ENCODE measurements at places on chromosomes 11 and 22.

DNA sequence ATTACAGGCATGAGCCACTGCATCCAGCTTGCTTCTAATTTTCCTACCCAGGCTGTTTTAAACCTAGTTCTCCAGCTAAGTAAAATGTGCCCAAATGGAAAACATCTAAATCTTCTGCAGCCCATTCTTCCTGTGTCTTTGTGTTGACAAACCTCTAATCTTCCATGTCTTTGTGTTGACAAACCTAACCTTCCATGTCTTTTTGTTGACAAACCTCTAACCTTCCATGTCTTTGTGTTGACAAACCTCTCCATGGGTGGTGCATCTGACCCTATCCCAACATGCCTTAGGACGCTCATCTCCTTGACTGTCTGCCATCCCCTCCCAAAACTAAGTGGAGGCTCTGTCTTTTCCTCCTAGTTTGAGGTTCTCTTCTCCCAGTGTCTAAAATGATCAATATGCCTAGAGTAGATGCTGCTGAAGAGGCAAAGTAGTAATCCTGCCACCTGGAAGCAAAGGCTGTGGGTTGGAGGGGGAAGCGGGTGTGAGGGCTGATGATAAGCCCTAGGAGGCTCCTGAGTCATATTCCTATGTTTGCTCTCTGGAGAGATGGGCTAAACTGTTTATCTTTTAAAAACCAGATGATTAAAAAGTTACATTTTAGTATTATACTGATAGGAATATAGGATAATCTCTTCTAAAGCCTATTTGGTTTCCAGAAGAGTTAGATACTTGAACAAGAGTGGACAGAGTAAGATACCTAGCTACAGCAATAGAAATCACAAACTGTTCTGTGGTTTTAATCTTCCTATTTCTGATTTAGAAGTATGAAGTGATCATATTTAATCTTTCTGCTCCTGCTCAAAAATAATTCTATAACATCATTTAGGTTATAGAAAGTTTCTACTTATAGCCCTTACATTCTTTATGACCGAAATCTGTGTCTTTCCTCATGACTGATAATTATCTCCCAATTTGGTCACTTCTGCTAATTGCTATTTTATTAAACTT lies 7.9 kb downstream of the FEN1 start:
- no peak for DNase-seq

GRCh38 chr22:41876275-41876674 lies 38.6 kb downstream of the SHISA8 start:
- no peak for DNase-seq

- no peak for DNase-seq
Measured at GRCh38 chr11:65879617-65880016, at the start of gene CTSW. CTSW (plus strand) TSS chr11:65879837; CDS start chr11:65879855, 18 bp downstream.

DNA sequence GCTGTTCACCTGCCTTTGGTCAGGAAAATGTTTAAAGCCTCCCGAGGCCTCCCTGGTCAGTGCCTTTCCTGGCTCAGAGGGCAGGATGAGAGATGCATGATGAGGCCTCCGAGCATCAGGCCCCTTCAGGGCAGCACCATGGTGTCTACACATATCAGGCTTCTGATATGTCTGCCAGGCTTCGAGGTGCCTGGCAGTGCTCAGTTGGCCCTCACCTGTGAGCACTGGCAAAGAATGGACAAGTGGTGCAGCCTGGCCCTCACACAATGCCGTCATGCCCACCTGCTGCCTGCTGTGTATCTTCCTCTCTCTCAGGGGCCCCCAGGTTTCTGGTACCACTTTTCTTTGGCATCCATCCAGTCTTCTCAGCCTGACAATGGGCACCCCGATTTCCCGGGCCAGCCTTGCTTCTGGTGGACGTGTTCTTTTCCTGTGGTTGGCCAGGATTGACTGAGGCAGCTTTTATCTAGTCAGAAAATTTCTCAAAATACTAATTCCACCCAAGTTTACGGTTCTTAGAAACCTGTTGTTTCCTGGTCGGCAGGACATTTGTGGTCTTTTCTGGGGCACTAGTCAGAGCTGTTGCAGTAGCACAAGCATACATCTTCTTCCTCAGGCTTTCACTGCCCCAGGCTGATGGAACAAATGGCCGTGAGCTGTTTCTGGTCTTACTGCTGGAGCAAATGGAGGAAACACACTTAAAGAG lies 76.8 kb upstream of the SUSD2 start:
- no peak for DNase-seq

GRCh38 chr11:100632941-100633452 lies 54.1 kb upstream of the ARHGAP42 start:
- no peak for DNase-seq

DNA sequence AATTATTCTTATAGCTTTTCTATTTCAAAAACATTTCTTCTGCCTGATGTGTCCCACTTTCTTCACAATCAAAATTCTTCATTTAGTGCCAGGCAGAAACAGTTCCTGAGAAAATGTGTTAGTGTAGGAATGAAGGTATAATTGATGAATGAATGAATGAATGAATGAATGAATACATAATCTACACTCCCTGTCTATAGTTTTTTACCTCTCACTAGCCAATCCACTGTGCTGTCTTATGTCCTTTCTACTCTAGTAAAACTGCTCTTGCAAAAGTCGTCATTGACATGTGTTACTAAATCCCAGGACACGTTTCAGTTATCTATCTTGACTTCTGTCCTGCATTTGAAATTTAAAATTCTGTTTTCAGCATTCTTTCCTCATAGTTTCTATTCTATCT lies 42.9 kb downstream of the CHORDC1 start:
- DNase-seq: no peak

DNA sequence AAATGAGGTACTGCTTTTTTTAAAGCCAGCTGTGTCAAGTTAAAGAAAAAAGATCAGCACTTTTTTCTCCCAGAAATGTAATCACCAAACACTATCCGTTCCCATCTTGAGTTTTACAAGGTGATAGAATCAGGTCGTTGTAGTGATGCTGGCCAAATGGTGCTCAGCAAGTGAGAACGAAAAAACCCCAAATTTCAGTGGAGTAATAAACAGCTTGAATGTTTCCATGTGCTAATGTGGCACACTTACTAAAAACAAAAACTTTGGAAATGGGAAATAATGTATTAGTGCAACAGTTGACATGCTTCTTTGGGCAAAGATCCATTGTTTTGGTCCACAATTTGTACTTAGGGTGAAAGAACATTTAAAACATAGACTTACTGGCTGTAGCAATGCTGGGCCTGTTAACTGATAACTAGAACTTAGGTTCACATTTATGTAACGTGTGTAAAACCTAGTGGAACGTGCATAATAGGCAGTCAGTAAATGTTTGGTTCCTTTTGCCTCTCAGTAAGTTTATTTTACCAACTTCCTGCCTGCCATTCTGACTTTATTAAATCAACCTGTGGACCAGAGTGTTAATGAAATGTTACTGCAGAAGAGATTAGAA lies 15.4 kb upstream of the GDPD4 start:
- DNase-seq: no peak

DNA sequence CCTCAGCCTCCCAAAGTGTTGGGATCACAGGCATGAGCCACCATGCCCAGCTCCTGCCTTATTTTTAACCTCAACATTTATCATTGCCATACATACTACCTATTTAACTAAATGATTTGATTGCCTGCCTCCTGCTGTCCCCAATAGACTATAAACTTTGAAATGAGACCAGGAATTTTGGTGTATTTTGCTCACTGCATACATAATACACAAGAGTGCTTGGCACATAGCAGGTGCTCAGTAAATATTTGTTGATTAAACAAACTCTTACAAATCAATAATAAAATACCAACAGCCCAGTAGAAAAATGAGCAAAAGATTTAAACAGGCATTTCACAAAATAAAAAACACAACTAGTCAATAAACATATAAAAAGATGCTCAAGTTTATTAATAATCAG lies 49.5 kb upstream of the PHF21A start:
- DNase-seq: no peak

- DNase-seq: no peak
Measured at GRCh38 chr22:21919526-21920307, 32.9 kb downstream of the PPM1F start.
